HT1080 (cell line): ENCODE measurements at places on chromosomes 6 and 20. TPM values are rescaled to one million over a fixed set of nuclear protein-coding genes. Genes with fewer than 3 reads are reported as not detected.

The FAM209B gene
- total RNA-seq = not detected in 2 replicates

The CEP85L gene
- total RNA-seq = 8.8 and 9.2 TPM in 2 replicates

The HMGCLL1 gene
- total RNA-seq = not detected in 2 replicates

The MAFB gene
- total RNA-seq = 0.19 TPM in 1 of 2 replicates, not detected in the other
